ENCODE measurements at places on chromosomes 13 and 19.

GRCh38 chr19:17266975-17267788, at the start of gene BABAM1:
BABAM1 (plus strand) TSS chr19:17267443; CDS start chr19:17268807, 1,364 bp downstream.
- DNase-seq: peak; percentile 100

DNA sequence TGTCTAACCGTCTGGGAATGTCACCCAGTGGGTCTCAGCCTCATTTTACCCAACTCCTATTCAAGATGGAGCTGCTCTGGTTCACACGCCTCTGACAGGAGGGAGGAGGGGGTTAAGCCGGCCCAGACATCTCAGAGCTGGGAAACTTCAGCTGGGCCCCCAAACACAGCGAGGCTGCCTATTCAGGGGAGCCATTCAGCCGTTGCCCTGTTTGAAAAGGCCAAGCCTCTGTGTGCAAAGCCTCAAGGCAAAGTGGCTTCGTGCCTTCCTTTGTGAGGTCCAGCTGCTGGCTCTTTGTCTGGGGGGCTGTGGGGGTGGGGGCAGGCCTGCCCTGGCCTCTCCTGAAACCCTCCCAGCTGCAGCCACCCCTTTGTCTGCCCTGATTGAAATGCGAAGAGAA, 147.4 kb downstream of the PTPRS start:
- DNase-seq: peak; percentile 89

GRCh38 chr13:40878321-40878720, 88.9 kb downstream of the SLC25A15 start:
- no peak for DNase-seq

DNA sequence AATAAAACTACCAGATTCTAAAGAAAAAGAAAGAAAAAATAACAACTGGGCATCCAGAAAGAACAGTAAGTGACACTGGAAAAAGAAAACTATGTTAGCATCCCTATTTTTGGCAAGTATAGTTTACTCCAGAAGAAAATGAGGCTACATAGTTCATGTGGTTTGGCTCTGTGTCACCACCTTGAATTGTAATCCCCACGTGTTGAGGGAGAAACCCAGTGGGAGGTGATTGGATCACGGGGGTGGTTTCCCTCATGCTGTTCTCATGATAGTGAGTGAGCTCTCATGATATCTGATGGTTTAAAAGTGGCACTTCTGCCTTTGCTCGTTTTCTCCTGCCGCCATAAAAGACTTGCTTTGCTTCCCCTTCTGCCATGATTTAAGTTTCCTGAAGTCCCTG, 76.9 kb downstream of the ITGBL1 start:
- DNase-seq: no peak

DNA sequence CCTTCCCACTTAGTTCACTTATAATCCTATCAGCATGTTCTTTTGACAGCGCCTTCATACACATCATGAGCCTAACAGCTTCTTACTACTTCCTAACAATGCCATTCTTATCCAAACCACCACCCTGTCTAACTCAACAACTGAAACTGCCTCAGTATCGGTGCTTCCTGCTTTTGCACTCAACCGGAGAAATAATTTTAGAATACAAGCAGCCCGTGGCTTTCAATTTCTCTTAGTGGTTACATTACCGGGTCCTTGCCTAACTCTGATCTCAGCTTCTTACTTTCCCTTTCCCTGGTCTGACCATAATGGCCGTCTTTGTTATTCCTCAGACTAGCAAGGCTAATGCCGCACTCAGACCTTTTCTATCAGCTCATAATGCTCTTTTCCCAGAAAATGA, 17.0 kb downstream of the ZFP82 start:
- no peak for DNase-seq

GRCh38 chr13:72530471-72530870, 197.0 kb downstream of the MZT1 start:
- DNase-seq: no peak

- DNase-seq: no peak
Measured at GRCh38 chr19:33267706-33268105, 34.6 kb downstream of the CEBPA start.

GRCh38 chr13:24220086-24220703, 59.7 kb downstream of the SPATA13 start:
- peak; percentile 93 for DNase-seq

- no peak for DNase-seq
Measured at GRCh38 chr19:45094137-45094536, 1.2 kb downstream of the PPP1R37 start.

GRCh38 chr13:32791545-32792172, 205.4 kb downstream of the PDS5B start:
- DNase-seq: no peak

- no peak for DNase-seq
Measured at GRCh38 chr13:58018865-58019264, 387.3 kb downstream of the PCDH17 start.

DNA sequence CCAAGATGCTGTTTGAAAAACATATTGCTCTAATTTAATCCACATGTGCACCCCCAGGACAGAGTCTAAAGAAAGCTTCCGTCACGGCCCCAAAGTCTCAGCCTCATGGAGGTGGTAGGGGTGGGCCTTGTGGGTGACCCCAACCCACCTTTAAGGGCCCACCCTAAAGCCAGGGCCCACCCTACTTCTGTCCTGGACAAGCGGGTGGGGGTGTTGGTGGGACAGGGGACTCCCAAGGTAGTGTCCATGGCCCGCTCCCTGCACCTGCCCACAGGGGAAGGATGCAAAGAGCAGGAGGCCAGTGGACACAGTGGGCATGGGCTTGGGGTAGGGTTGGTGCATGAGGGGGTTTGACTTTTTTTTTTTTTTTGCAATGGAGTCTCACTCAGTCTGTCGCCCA, 66.8 kb downstream of the KCTD15 start:
- no peak for DNase-seq
